ENCODE measurements at places on chromosomes 4 and X. TPM values are rescaled to one million over a fixed set of nuclear protein-coding genes. Genes with fewer than 3 reads are reported as not detected.

DNA sequence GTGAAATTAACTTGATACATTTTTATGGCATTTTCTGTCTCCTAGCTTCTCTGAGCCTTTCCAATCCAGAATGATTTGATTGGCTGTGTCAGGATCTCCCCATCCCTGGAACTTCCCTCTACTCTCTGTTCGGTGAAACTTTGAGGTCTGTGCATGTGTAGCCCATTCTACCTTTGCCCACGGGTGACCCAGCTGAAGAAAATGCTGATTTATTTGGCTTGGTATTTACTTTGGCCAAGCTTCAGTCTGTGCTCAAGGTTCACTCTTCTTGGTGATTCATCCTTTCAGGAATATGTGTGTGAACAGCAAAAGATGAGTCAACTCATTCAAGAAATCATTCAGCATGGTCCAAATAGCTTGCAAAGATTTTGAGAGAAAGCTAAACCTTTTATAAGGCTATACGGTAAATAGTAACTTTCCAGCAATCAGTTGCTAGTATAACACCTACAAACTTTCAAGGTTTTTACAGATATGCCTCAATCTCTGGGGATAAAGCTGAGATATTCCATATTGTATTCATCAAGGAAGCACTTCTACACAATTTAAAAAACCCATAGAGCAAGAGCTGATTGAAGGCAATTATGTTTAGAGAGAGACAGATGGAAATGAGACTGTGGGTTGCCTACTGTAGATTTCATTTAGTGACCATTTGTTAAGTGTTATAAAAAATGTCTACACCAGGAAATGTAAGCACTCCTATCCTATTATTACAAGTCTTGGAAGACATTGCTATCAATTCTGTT is 233.9 kb upstream of the CXXC4 start:
- H3K27me3 ChIP-seq, result no peaks in the 10 kb centered on the region
- no peak for DNase-seq
- H3K4me1 ChIP-seq, result peaks cover 6% of the 10 kb centered on the region
- no peaks in the 10 kb centered on the region for H3K36me3 ChIP-seq
- no peak overlapping the region for H3K27ac ChIP-seq
- H3K4me3 ChIP-seq, result no peak overlapping the region

DNA sequence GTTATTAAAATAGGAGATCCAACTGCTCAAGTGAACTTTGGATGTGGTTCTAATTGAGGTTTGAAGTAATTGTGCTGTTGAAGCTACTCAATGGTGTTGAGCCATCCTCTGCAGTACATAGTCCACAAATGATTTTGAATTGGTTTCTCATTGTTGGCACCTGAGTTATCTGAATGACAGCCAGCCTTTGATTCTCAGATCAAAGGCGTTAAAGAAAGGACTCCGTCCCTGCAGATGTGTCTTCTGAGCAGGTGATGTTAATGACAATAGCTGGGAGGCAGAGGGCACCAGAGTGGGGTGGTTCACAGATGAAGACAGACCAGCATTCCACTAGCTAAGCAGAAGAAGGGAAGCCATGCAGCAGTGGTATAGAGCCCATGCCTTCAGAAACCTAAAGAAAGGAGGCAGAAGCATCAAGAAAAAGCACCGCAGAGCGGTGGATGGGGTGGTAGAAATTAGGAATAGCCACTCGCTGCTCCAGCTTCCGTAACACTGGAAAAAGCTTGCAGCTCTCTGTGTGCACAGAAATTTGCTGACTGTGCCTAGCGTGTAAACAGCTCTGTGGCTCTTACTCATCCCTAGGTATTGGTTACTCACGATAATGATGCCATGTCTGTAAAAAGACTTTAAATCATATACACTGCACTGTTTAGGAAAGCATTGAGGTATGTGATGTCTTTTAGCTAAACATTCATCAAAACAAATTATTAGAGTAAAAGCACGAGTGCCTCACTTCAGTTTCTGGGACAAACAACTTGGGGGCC is 79.2 kb upstream of the CLCN4 start:
- no peaks in the 10 kb centered on the region for H3K36me3 ChIP-seq
- no peak for DNase-seq
- peaks cover 6% of the 10 kb centered on the region for H3K4me1 ChIP-seq
- H3K4me3 ChIP-seq, result no peak overlapping the region
- no peaks in the 10 kb centered on the region for H3K27me3 ChIP-seq
- no peak overlapping the region for H3K27ac ChIP-seq

DNA sequence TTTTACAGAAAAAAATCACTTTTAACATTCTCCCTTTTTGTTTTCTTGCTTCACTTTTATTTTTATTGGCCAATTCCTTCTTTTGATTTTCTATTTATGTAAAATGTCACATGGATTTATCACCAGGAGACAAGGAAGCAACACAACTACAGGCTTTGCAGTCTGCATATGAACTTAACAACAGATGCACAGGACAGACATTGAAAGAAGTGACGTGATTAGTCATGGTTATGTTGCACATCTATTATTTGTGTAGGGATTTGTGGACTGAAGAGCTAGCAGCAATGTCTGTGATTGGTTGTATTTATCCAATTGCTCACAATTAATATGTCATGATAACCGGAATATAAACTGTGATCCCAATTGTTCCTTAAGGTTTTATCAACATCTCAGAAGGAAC is 147.8 kb upstream of the KLF3 start:
- H3K27me3 ChIP-seq, result no peaks in the 10 kb centered on the region
- H3K4me1 ChIP-seq, result no peaks in the 10 kb centered on the region
- H3K4me3 ChIP-seq, result no peak overlapping the region
- H3K27ac ChIP-seq, result no peak overlapping the region
- no peaks in the 10 kb centered on the region for H3K36me3 ChIP-seq
- no peak for DNase-seq

DNA sequence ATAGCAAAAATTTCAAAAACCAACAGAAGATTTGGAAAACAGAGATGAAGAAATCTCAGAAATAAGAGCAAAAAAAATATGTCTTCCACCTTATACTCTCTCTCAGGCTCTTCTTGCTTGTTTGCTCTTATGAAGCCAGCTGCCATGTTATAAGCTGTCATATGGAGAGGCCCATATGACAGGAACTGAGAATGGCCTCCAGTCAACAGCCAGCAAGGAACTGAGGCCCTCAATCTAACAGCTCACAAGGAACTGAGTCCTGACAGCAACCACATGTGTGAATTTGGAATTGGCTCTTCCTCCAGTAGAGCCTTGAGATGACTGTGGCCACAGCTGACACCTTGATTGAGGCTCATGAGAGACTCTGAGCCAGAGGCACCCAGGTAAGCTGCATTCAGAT is 51.3 kb upstream of the MAOA start:
- no peak overlapping the region for H3K4me3 ChIP-seq
- no peak overlapping the region for H3K27ac ChIP-seq
- no peaks in the 10 kb centered on the region for H3K36me3 ChIP-seq
- H3K4me1 ChIP-seq, result no peaks in the 10 kb centered on the region
- DNase-seq, result no peak
- no peaks in the 10 kb centered on the region for H3K27me3 ChIP-seq

- no peak overlapping the region for H3K4me3 ChIP-seq
- H3K27me3 ChIP-seq, result no peaks in the 10 kb centered on the region
- H3K36me3 ChIP-seq, result no peaks in the 10 kb centered on the region
Observed at GRCh38 chrX:17788956-17789562, 51.8 kb downstream of the SCML1 start.

Gene KLHL4
- 0.56 TPM for total RNA-seq

Gene ZNF630
- 3.7 TPM for total RNA-seq

Gene RAPGEF2
- 63.6 TPM for total RNA-seq

Gene STK32B
- 4.5 TPM for total RNA-seq

Gene TBC1D8B
- 16.9 TPM for total RNA-seq

Gene FAT1
- 106 TPM for total RNA-seq

Data from thoracic aorta (tissue), 2 donors.